ENCODE measurements at places on chromosomes 7 and 10. TPM values are rescaled to one million over a fixed set of nuclear protein-coding genes. Genes with fewer than 3 reads are reported as not detected.

The ELFN1 gene
- 10.8 TPM for total RNA-seq

The PRKCQ gene
- 0.30 TPM for total RNA-seq

The FAM171A1 gene
- total RNA-seq = 10.3 TPM

The AS3MT gene
- total RNA-seq = 16.1 TPM

The HYAL4 gene
- not detected for total RNA-seq

The TMEM229A gene
- total RNA-seq = not detected

The CALHM2 gene
- 11.6 TPM for total RNA-seq

The PPP1R17 gene
- total RNA-seq = not detected

The CPA4 gene
- not detected for total RNA-seq

The BRAT1 gene
- total RNA-seq = 14.7 TPM

The PALD1 gene
- total RNA-seq = 4.6 TPM

DNA sequence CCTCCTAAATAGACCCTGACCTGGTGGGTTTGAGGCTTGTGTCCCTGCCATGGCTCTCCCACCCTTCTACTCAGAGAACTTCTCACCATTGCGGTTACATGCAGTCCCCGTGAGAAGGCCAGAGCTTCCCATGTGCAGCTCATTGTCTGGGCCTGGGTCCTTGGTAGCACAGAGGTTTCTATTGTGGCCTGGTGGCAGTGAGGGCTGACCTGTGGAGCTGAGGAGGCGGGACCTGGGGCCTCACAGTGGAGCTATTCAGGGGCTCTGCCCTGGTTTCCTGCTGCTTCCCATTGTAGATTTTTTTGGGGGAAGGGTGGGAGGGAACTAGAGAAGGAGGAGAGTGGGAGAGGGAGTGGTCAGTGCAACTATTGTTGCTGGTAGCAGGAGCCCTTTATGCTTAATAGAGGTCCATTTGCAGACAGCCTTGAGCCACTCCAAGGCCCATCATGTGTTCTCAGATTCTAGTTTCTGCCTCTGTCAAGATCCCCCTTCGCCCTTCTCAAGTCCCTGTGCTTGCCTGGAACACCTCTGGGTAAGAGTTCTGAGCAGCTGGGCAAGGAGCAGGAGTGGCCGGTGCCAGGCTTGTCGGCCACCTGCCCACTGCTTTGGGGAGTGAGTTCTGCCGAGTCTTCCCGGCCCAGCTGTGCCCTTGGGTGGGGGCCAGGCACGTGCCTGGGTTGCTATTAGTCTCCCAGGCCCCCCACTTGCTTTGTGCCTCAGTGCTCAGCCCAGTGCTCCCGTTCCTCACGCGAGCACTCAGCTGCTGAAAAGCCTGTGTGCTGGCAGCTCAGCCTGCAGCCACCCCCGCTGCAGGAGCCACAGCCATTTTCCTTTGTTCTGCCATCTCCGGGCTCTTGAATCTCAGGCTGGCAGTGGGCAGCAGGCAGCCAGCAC is 10.7 kb downstream of the TSPAN14 start:
- DNase-seq = no peak

GRCh38 chr7:5425507-5426225 is 2.0 kb upstream of the TNRC18 start:
- DNase-seq = peak; percentile 81

DNA sequence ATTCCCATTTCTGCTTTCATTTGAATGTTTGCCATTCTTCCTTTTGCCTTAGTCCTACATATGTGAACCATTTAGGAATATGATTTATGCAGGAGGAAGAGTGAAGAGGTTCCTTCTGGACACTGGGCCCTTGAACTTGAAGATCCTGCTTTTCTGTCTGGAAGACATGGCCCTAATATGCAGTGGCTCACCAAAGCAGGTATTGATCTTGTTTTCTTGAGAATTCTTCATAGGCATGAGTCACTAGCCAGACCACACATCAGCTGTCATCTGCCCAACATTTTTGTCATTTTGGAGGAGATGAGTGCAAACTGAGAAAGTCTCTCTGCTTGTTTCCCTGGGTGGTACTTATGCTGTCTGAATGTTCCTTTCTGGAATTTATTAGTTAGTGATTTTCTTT is 382.6 kb downstream of the LRMDA start:
- no peak for DNase-seq

GRCh38 chr10:110324201-110324804 is 19.6 kb upstream of the SMNDC1 start:
- DNase-seq = no peak

GRCh38 chr7:33757563-33758165 is 147.7 kb upstream of the BMPER start:
- no peak for DNase-seq

DNA sequence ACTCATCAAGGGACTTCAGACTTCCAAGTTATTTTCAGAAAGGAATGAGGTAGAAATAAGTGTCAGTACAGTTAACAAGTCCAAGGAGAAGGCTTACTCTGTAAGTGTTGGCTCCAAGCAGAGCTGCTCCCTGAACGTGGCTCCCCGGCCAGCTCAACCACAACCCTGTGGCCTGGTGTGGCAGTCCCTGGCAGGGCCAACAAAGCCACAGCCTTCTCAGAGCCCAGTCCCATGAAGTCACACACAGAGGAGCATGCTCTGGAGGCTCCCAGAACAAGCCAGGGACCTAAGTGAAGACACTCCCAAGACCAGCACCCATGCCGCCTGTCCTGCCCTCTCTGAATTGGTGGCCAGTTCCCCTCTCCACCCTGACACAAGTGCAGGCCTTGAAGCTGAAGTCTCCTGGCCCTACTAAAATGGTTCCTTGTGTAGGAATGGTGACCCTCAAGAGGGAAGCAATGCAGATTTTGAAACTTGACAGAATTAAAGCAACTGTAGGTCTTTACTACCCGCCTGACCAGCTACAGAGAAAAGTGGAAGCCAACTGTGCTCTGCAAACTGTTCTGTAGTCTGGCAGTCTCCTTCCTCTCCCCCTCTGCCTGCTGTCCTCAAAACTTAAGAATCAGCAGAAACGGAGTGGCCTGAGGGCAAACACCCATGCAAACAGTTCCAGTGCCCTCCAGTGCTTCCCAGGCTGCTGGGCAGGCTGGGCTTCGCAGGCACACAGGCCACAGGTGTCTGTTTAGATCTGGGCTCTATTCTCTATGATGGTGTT is 51.1 kb downstream of the NOD1 start:
- DNase-seq = no peak

GRCh38 chr10:122264436-122264835 is 6.7 kb upstream of the BTBD16 start:
- no peak for DNase-seq

DNA sequence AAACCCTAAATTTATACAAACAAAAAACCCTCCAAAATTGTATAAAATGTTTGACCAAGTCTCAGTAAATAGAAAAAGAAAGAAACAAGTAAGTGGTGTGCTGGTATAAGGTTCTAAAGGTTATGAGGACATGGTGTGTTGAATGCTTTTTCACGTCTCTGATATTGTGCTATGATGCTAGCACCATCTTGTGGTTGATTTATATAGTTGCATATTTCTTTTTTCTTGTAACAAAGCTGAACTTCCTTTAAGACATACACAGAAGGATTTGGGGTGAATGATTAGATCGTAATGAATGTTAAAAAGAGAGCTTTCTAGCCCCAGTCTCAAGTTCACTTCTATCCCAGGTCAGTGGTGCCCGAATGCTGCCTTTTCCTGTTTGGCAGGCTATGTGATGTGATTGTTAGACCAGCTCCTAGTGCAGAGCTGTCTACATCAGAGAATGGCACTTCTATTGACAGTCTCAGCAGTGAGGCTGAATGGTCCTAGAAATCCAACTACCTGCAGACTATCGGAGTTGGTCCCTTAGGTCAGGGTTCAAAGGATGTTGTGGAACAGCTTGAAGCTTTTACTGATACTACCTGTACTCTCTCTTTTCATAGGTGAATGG is 25.0 kb downstream of the VTI1A start:
- DNase-seq = no peak

DNA sequence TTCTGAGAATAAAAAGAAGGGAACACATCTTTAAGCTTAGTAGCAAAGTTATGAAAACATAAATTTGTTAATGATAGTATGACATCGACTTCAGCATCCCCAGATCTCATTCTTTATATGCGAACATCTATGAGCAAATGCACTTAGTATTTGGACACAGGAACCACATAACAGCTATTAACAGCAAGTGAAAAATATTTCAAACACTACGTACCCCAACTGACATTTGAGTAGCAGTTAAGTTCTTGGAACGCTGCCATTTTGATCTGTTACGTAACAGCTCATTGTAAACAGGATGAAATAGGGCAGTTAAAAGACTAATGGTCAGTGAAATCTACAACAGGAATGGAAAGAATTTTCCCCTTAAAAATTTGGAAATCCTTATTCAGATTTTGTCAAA is 428.9 kb downstream of the TNS3 start:
- no peak for DNase-seq

GRCh38 chr10:870564-871166 is 60.8 kb downstream of the LARP4B start:
- no peak for DNase-seq

- no peak for DNase-seq
These were observed 137.6 kb upstream of the VWC2 start for GRCh38 chr7:49635800-49636199.

- DNase-seq = no peak
These were observed 49.9 kb upstream of the TMEM26 start for GRCh38 chr10:61503051-61503450.

GRCh38 chr7:81690251-81690650 is 79.6 kb downstream of the HGF start:
- no peak for DNase-seq

- no peak for DNase-seq
These were observed 72.5 kb downstream of the PRTFDC1 start for GRCh38 chr10:24879861-24880260.

DNA sequence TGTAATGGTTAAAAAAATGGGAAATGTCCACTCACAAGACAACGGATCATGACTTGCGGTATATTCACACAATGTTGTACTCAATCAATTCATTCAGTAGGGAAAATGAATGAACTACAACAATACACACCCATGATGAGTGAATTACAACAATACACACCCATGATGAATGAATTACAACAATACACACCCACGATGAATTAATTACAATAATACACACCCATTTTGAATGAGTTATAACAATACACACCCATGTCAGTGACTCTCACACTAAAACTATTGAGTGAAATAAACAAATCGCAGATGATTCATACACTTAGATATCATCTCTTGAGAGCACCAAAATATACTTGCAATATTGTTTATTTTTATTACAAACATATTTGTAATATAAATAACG is 174.6 kb downstream of the FRMD4A start:
- DNase-seq = no peak

- DNase-seq = no peak
These were observed 1.2 kb downstream of the EN2 start for GRCh38 chr7:155458878-155459699.

DNA sequence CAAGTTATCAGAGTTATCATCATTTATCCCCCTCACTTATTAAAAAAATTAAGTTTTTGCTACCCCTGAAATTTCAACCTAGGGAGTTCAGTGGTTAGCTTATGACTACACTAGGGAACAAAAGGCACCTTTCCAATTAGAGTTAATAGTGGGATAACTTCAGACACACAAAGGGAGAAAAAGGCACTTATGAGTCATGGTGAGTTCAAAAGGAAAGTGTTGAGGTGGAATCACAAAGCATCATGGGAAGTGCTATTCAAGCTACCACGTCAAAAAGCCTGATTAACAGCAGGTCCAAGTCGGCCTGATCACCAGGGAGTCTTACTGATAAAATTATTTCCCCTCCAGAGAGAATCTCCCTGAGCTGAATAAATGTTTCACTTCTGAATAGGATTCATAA is 165.7 kb downstream of the C7orf25 start:
- DNase-seq = no peak

- no peak for DNase-seq
These were observed 24.3 kb downstream of the LMTK2 start for GRCh38 chr7:98130959-98131358.

DNA sequence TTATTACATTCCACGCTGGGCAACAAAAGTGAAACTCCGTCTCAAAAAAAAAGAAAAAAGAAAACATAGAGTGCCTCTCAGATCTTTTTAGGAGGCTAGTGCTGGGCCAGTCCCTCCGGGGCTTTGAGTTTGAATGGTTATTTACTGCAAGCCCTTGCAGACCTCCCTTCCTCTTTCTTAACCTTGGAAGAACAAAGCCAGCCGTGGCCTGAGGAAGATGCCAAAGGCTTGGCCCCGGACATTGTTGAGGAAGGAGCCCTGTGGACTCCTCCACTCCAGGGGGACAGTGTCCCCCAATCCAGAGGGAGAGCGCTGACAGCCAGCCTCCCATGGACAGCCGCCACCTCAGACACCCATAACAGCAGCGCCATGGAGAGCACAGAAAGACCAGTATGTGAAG is 5.0 kb downstream of the TSPAN33 start:
- DNase-seq = no peak

- no peak for DNase-seq
These were observed 49.1 kb downstream of the FEZF1 start for GRCh38 chr7:122255454-122255853.

- DNase-seq = no peak
These were observed 19.0 kb downstream of the ADCYAP1R1 start for GRCh38 chr7:31070991-31071644.

GRCh38 chr10:95758351-95759025 is 2.5 kb downstream of the ENTPD1 start:
- DNase-seq = no peak

- no peak for DNase-seq
These were observed 12.2 kb upstream of the LGI1 start for GRCh38 chr10:93745408-93746065.

- DNase-seq = no peak
These were observed 24.5 kb downstream of the STEAP1 start for GRCh38 chr7:90178679-90179278.

DNA sequence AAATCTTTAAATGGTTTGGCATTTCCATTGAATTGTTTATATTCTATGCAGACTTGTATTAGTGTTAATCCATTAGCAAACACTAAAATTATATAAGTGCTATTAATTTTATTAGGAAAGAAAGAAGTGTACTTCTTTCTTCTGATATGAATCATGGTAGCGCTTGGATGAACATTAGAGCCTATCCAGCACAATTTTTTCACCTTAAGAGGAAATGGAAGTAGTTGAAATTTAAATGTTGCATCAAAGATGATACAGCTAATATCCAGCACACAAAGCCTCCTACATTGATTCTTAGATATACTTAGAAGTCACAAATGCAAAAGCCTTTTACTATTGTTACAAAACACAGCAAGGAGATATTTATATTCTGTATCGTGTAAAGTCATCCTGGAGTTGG is 174.5 kb downstream of the AHR start:
- DNase-seq = no peak

- DNase-seq = no peak
These were observed 16.0 kb downstream of the TMEM273 start for GRCh38 chr10:49172061-49172776.

- no peak for DNase-seq
These were observed 942 bp upstream of the KIAA1217 start for GRCh38 chr10:24207781-24208611.

GRCh38 chr7:33423646-33424020 is 294.3 kb downstream of the BBS9 start:
- DNase-seq = no peak

- DNase-seq = no peak
These were observed 100.6 kb downstream of the LRRC4 start for GRCh38 chr7:127930341-127931328.

DNA sequence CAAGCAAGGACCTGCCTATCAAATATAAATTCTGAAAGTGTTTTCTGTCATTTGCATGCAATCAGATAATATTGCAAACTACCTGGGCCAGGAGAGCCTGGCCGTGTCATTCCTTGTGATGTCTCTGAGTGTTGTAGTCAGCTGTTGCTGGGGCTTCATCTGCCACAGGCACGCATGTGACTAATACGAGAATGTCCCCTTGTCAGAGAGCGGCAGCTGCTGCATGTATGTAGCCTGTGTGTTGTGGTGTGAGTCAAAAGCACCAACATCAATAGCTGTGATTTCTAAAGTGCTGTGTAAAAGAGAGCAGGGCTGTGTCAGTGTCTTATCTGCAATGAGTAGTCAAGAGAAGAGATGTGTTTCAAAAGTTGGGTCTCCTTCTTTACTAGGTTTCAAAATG is 155.4 kb downstream of the POU6F2 start:
- no peak for DNase-seq
